RWPE2 (cell line): ENCODE measurements at places on chromosomes 6 and 20.

DNA sequence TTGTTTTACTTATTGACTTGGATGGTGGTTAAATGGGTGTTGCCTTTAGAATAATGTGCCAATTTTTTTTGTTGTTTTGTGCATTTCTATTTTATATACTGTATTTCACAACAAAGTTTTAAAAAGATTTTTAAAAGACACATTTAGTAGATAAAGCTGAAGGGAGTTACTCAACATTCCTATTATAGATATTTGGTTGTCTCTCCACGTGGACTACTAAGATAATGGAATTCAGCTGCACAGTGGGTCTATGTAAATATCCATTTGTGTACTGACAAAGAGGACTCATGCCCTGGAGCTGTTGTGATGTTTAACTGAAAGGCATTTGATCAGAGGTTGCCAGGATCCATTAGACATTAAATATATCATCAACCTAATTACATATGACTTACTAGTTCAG lies 23.2 kb upstream of the FAM135A start:
- H3K27ac ChIP-seq, result no peak overlapping the region
- H3K27me3 ChIP-seq, result no peaks in the 10 kb centered on the region
- no peak for DNase-seq
- H3K4me3 ChIP-seq, result no peak overlapping the region
- H3K4me1 ChIP-seq, result no peaks in the 10 kb centered on the region

- H3K36me3 ChIP-seq, result peaks cover 42% of the 10 kb centered on the region
- H3K4me3 ChIP-seq, result peak overlapping the region; percentile 58
- peaks cover 26% of the 10 kb centered on the region for H3K4me1 ChIP-seq
- peak overlapping the region; percentile 81 for H3K27ac ChIP-seq
Observed at GRCh38 chr20:44959082-44959637, 1.0 kb downstream of the TOMM34 start.

DNA sequence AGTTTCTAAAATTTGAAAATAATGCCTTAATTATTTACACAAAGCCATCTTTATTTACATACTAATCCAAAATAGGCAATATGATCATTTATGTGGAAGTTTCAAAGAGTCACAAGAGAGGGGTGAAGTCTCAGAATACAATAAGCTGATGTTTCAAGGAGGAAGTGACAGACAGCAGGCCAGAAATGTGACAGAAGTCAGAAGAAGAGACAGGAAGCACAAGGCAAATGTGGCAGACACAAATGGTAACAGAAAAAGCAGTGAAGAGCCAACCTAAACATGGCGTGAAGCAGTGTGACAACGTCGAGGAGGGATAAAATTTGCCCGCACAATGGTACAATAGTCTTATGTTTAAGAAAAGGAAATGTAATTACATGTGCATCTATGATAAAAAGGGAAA lies 59.8 kb downstream of the SHPRH start:
- H3K36me3 ChIP-seq, result peaks cover 26% of the 10 kb centered on the region
- no peak for DNase-seq
- no peaks in the 10 kb centered on the region for H3K27me3 ChIP-seq
- no peak overlapping the region for H3K27ac ChIP-seq

DNA sequence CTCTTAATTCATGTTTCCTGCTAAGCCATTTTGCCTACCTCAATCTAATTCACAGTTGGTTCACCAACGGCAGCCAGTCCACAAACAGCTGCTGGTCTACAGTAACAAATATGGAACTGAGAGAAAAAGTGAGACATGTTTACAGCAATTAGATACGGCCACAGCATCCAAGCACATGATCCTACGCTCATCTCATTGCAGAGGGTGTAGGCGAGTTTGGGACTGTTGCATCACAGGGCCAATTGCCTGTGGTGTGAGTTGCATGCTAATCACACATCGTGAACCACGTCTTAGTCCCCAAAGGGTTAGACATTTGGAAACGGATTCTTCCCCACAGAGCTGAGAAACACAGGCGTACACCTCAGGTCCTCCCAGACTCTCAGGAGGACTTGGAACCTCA lies 166.9 kb downstream of the EYA2 start:
- H3K27me3 ChIP-seq, result no peaks in the 10 kb centered on the region
- H3K4me3 ChIP-seq, result no peak overlapping the region
- H3K36me3 ChIP-seq, result no peaks in the 10 kb centered on the region
- peak; percentile 47 for DNase-seq

DNA sequence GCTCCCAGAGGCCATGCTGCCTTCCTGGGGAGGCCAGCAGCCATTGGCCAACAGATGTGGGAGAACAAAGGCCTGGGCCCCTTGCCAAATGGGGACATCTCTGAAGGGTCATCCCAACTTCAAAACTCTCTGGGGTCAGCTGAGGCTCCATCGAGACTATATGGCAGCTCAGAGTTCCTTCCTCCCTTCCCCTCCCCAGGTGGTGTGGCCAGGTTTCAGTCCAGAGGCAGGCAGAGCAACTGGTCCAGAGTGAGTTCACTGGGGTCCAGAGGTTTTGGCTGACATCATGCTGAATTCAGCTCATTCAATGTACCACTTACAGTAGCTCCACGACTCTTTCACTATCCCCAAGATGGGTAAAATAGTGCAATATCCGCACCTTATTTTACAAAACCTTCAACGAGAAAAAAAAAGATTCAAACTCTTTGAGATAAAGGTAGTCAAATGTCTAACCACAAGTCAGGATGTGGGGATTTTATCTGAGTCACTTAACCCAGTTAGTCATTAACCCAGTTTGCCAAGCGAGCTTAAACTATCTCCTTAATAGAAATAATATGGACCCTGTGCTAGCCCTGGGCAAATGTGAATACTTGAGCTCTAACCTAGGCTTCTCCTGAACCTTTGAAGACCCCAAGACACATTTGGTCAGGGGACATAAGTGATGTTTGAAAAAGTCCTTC lies 108.4 kb upstream of the PLEKHG1 start:
- no peak for DNase-seq
- H3K4me1 ChIP-seq, result peaks cover 34% of the 10 kb centered on the region
- H3K27me3 ChIP-seq, result no peaks in the 10 kb centered on the region
- H3K27ac ChIP-seq, result peak overlapping the region; percentile 85

GRCh38 chr20:17957505-17958363 lies 10.9 kb downstream of the SNX5 start:
- H3K4me1 ChIP-seq, result peaks cover 18% of the 10 kb centered on the region
- no peak overlapping the region for H3K4me3 ChIP-seq
- no peak overlapping the region for H3K27ac ChIP-seq
- peaks cover 100% of the 10 kb centered on the region for H3K36me3 ChIP-seq
- H3K27me3 ChIP-seq, result no peaks in the 10 kb centered on the region
- DNase-seq, result no peak

DNA sequence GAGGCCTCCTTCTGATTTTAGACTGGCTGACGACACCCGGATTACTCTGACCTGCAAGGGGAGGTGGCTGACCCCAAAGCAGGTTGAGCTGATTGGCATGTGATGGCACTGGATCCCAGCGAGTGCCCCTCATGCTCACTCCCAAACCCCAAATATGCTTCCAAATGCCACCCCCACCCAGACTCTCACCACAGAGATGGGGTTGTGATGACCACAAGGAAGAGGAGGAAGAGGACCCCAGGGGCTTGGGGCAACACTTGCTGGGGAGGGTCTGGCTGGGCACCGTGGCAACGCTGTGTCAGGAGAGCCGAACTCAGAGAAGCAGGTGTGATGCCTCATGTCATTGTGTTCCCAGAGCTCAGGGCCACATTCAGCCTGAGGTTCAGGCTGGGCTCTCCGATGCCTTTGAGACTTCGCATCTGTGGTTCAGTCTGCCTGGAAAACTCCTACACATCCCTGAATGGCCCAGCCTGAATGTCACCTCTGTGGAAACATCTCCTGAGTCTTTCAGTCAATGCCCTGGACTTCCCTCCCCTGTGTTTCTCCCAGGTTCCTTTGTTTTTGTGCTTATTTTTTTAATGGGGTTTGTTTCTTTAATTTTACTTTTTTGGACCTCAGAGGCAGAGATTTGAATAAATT lies 169.1 kb upstream of the PMEPA1 start:
- H3K36me3 ChIP-seq, result no peaks in the 10 kb centered on the region
- H3K4me1 ChIP-seq, result no peaks in the 10 kb centered on the region
- H3K27me3 ChIP-seq, result peaks cover 13% of the 10 kb centered on the region
- H3K27ac ChIP-seq, result no peak overlapping the region
- no peak for DNase-seq

DNA sequence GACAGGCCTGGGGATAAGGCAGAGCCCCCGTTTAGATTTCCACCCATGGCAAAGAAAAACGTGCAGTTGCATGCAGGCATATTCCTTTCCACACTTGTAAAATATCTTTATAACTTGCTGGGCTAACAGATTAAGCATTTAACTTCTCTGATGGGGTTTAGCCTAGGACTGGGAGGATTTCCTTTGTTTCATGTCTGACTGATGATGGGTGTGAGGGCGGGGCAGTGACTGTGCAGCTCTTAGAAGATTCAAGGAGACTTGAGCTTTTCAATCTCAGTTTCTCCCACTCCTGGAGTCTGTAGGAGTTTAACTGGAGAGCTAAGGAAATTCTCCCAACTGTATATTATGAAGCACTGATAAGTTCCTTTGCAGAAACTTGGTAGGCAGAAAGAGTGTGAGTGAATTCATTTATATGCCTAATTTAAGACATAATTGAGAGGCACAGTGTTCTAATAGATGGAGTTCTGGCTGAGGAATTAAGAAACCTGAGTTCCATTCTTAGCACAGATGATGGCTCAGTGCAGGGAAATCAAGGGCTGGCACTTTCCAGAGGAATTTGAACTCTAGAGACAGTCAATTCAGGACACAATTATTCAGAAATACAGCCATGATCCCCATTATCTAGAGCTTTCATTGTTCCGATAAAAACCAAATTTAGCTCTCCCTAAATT lies 214.6 kb upstream of the CNR1 start:
- H3K4me3 ChIP-seq, result no peak overlapping the region
- H3K4me1 ChIP-seq, result peaks cover 39% of the 10 kb centered on the region
- peak overlapping the region; percentile 66 for H3K27ac ChIP-seq
- DNase-seq, result no peak
- no peaks in the 10 kb centered on the region for H3K27me3 ChIP-seq

DNA sequence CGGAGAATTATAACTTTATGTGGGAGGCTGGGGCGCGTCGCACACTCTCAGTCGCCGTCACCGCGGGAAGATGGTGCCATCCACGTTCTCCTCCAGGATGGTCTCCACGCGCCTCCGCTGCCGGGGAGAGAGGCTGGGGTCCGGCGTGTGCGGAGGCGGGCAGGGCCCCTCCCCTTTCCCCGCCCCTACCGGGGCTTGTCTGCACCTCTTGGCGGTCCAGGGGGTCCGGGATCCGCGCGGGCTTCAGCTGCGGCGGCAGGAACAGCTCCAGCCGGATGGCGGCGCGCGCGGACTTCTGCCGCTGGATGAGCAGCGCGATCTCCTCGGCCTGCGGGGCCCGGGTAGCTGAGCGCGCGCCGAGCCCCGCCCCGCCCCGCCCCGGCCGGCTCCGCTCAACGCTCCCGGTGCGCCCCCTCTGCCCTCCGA lies 807 bp downstream of the LKAAEAR1 start:
- H3K36me3 ChIP-seq, result no peaks in the 10 kb centered on the region
- peak overlapping the region; percentile 37 for H3K4me3 ChIP-seq
- peaks cover 6% of the 10 kb centered on the region for H3K4me1 ChIP-seq
- no peak overlapping the region for H3K27ac ChIP-seq

DNA sequence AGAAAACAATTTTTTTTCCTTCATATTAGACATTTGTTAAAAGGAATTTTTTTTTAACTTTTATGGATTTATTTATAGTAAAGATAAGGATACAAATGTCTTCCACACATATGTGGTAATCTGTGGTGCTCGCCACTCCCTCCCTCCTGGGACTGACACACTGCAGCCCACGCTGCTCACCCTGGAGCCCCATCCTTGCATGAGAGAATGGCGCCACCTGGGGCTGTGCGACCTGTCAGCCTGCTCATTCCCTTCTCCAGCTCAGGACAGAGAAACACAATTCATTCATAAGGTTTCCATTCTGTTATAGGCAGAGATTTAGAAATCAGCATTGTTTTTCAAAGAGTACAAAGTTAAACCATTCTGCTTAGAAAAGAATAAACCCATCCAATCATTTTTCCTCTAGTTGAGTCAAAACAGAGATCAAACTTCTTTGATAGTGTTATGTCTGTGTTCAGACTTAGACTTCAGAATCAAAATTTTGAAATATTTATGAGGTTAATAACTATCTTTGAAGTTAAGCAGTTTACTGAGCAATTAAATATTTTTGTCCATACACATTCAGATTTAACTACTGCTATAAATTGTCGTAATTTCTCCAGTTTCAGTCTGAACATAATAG lies 42.8 kb upstream of the DYNLRB1 start:
- no peak for DNase-seq
- peak overlapping the region; percentile 16 for H3K27ac ChIP-seq
- H3K27me3 ChIP-seq, result no peaks in the 10 kb centered on the region
- H3K36me3 ChIP-seq, result peaks cover 85% of the 10 kb centered on the region

- peaks cover 21% of the 10 kb centered on the region for H3K27me3 ChIP-seq
- no peak overlapping the region for H3K27ac ChIP-seq
- no peaks in the 10 kb centered on the region for H3K4me1 ChIP-seq
- DNase-seq, result no peak
Observed at GRCh38 chr20:8127553-8128255, 4.4 kb upstream of the PLCB1 start.

GRCh38 chr6:26025047-26025893 lies 62.0 kb upstream of the HFE start:
- no peaks in the 10 kb centered on the region for H3K27me3 ChIP-seq
- no peaks in the 10 kb centered on the region for H3K36me3 ChIP-seq
- H3K4me3 ChIP-seq, result no peak overlapping the region
- H3K27ac ChIP-seq, result peak overlapping the region; percentile 94
- H3K4me1 ChIP-seq, result peaks cover 19% of the 10 kb centered on the region
- DNase-seq, result no peak

DNA sequence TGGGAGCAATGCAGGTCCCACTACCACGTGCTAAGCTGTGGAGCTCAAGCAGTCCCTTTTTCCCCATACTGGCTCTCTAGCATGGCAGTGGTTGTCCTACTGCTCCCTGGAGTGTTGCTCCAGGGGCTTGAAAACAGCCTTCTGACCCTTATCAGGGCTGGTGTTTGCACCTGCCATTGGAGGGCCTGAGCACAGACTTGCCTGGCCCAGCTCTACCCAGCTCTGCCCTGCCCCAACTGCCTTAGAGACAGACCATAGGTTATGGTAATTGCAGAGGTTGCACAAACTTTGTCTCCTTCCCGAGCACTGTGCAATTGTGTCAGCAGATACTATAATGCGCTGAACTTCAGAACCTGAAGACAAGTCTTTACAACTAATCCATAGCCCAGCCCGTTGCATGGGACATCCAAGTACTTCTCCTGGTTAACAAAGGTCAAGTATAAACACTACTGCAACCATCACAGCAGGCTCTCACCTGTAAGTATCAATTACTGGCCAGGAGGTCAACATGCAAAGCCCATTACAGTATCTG lies 58.7 kb downstream of the PDSS2 start:
- no peaks in the 10 kb centered on the region for H3K27me3 ChIP-seq
- no peak overlapping the region for H3K27ac ChIP-seq
- no peak overlapping the region for H3K4me3 ChIP-seq
- no peaks in the 10 kb centered on the region for H3K4me1 ChIP-seq

- no peaks in the 10 kb centered on the region for H3K36me3 ChIP-seq
- no peak overlapping the region for H3K27ac ChIP-seq
- DNase-seq, result no peak
- H3K27me3 ChIP-seq, result no peaks in the 10 kb centered on the region
Observed at GRCh38 chr6:38215225-38215624, 395.7 kb downstream of the ZFAND3 start.

- H3K27ac ChIP-seq, result no peak overlapping the region
- no peaks in the 10 kb centered on the region for H3K27me3 ChIP-seq
- no peak overlapping the region for H3K4me3 ChIP-seq
Observed at GRCh38 chr20:50238081-50238800, 47.6 kb downstream of the CEBPB start.

- peaks cover 28% of the 10 kb centered on the region for H3K4me1 ChIP-seq
- peaks cover 4% of the 10 kb centered on the region; the same call in 1 of the 2 replicates for H3K36me3 ChIP-seq
- H3K27ac ChIP-seq, result peak overlapping the region; percentile 30
- no peak for DNase-seq
- H3K27me3 ChIP-seq, result no peaks in the 10 kb centered on the region
- H3K4me3 ChIP-seq, result no peak overlapping the region
Observed at GRCh38 chr6:35024551-35025054, 116.5 kb downstream of the TCP11 start.
